ENCODE measurements at places on chromosomes 6 and 20.

DNA sequence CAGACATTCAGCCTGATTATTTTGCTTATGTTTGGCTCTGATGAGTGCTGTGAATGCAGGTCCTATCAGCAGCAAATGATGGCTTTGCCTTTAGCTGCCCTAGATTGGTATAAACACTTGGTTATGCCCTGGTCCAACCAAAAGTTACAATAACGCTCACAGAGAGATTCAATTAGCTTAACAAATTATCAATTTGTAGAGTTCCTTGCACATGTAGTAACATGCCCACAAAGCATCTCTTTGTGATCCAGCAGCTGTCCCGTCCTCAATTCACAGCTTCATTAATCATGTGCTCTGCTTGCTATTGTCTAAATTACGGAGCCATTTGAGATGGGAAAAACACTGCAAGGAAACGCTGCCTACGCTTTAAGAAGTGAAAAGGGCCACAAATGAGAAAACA lies 457.9 kb downstream of the HDGFL1 start:
- no peak for ATAC-seq

DNA sequence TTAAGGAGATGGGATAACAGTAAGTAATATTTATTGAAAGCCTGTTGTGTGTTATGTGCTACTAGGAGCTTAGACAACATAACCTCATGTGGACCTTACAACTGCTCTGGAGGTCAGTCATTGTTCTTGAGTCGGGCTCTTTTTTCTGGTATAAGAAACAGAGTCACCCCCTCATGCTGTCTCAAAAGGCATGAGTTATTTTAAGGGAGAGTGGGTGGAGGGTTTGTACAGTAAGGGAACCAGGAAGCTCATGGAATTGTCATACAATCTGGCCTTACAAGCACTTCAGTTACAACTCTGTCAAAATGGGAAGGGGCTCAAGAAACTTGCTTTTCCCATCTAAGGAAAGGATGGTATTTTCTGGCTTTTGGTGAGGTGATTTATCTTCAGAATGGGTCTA lies 16.5 kb upstream of the DSE start:
- ATAC-seq: no peak

DNA sequence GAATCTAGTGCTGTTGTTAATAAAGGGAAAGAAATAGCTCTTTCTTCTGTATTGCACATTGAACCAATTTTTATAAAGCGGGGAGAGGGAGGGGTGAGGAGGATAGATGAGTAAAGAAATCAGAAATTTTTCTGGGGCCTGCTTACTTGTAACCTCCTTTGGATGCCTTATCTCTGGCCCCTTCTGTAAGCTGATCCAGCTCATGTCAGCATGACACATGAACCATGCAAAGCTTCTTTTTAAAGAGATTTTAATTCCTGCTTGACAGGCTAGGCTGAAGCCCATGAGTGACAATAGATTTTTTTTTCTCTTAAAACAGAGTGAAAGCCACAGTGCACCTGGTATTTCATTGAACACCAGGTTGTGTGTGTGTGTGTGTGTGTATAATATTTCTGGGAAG lies 325.3 kb downstream of the PRL start:
- no peak for ATAC-seq

DNA sequence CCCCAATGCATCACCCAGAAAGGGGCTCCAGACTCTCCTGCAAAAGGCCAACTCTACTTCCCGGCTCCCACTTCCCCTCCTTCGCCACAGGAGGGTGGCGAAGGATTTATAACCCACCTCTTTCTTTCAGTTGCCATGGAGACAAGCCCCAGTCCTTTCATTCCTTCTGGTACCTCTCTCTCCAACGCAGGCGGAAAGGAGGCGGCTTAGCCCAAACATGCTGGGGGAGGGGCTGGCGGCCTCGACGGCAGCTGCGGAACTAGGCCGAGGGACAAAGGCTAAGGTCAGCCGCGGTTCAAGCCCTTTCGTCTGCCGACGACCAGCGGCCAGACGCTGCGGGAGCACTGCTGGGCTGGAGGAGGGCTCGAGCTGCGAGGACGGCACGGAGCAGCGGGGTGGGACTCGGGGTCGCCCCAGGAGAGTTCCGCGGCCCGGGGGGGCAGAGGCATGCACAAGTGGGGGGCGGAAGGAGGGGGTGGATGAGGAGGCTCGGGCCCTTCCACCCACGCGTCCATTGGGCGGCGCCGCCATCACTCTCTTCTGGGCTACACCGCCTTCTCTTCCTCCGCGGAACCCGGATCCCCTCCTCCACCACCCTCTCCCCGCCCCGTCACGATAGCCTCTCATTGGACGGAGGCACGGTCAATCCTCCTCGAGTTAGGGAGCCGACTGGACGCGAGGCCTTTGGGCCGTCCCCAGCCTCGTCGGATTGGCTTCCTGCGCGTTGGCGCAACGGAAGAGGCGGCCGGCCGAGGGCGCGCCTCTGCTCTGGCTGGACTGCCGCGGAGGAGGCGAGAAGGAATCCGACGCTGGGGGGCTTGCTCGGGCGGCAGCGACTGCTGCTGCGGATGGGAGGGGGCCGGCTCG lies at the start of gene PANK2:
TSS of gene PANK2 (plus strand) at position 766 of the 867 bp plus-strand sequence.
- peak; percentile 97 for ATAC-seq

DNA sequence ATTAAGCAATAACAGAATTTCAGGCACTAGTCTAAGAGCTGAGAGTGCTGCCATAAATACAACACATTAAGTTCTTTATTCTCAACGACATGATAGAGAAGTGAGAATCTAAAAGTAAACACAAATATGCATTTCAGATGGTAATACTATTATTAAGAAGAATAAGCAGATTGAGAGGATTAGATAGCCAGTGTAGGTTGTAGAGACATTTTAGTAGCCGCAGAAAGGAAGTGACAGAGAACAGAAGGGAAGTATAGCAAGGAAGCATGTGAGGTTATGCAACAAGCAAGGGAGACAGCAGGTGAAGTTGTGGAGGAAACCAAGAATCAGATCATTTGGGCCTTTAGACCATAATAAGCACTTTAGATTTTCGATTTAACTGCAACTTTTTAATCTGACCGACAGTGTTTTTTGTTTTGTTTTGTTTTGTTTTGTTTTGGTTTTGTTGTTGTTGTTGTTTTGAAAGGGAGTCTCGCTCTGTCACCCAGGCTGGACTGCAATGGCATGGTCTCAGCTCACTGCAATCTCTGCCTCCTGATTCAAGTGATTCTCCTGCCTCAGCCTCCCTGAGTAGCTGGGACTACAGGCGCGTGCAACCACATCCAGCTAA lies 737.0 kb upstream of the ADGRB3 start:
- ATAC-seq: no peak
